ENCODE measurements at places on chromosomes 1 and 21.

GRCh38 chr1:54850737-54851136 is 36.3 kb downstream of the DHCR24 start:
- no peak for DNase-seq

GRCh38 chr1:158931055-158931737 is at the start of gene PYHIN1:
PYHIN1 (plus strand) TSS chr1:158931552; CDS start chr1:158936911, 5,359 bp downstream.
- DNase-seq: peak; percentile 25

GRCh38 chr1:232891656-232892317 is 58.6 kb upstream of the NTPCR start:
- DNase-seq: no peak

GRCh38 chr1:155064832-155065429 is 1.4 kb downstream of the EFNA4 start:
- no peak for DNase-seq

DNA sequence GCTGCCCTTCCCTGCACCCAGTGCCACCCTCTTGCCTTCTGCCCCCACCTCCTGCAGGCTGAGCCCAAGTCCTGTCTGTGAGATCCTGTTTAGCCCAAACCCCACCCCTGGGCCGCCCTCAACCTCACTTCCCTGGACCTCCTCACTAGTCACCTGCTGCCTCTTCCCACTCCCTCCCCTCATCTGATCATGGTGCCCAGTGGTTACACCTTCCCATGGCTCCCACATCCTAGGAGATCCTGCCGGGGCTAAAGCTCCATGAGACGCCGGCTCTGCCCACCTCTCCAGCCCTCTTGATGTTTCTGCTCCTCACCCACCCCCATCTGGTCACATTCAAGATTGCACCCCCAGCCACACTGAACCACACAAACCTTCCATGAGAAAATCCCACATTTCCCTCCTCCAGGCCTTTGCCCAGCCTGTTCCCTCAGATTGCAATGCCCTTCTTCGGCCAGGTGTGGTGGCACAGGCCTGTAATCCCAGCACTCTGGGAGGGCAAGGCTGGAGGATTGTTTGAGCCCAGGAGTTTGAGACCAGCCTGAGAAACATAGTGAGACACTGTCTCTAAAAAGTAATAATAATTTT is 17.0 kb downstream of the TTC39A start:
- no peak for DNase-seq

DNA sequence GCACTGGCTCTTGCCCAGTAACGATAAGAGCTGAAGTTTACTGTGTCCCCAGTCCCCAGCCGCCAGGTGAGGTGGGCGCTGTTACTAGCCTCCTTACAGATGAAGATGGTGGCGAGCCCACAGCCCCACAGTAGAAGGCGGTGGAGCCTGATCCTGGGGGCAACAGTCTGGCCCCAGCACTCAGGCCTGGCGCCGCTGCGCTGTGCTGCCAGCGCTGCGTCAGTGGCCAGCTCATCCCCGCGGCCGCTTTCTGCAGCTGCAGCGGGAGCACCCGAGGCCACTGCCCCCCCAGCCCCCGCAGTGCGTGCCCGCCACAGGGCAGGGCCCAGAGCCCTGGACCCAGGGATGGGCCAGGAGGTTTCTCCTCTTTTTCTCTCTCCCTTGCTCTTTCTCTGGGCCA is 13.3 kb downstream of the H6PD start:
- DNase-seq: no peak

DNA sequence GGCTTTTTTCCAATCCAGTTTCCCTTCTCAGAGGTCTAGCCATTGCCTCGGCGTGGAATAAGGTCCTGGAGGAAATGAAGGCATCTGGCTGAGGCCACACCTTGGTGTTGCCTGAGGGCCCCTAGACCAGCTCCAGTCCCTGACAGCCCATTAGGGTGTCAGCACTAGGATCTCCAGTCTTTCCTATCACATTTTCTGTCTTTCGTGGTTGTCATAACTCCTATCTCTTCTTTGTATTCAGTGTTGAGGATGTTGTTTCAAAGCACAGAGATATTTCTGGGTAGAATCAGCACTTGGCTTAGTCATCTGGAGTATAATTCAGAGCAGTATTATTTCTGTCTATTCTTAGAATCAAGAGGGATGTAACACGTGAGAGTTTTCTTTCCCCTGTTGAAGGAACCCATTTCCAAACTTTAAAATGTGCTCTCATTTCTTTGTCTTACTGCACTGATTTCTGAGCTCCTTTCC is 844.3 kb downstream of the KCNT2 start:
- no peak for DNase-seq

DNA sequence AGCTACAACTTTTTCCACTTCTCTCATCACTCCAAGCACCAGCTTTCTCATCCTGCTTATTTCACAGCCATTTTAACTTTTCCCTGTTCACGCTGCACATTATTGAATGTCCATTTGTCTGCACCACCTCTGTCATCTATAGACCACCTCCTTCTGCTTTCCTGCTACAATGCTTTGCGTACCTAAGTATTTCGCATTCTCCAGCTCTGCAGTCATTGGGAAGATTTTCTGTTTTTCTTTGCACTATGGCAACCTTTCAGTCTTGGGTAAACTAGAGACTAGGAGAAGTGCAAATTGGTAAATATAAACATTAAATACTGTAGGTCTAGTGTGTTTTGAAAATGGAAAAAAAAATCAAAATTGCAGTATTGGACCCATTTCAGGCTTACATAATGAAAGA is 835 bp downstream of the CCDC30 start:
- DNase-seq: no peak

GRCh38 chr1:154971341-154971998 is 923 bp upstream of the SHC1 start:
- no peak for DNase-seq

DNA sequence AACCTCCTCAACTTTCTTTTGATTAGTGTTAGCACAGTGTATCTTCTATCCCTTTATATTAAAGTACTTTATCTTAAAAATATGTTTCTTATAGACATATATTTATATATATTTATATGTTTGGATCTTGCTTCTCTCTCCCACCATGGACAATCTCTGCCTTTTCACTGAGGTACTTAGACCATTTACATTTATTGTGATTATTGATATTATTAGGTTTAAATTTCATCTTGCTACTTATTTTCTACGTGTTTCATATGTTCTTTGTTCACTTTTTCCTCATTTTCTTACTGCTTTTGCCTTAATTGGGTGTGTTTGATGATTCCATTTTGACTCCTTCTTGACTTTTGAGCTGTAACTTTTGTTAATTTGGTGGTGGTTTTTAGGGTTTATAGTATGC is 70.7 kb downstream of the POFUT2 start:
- DNase-seq: no peak

GRCh38 chr1:22118291-22118992 is 24.5 kb downstream of the WNT4 start:
- no peak for DNase-seq

DNA sequence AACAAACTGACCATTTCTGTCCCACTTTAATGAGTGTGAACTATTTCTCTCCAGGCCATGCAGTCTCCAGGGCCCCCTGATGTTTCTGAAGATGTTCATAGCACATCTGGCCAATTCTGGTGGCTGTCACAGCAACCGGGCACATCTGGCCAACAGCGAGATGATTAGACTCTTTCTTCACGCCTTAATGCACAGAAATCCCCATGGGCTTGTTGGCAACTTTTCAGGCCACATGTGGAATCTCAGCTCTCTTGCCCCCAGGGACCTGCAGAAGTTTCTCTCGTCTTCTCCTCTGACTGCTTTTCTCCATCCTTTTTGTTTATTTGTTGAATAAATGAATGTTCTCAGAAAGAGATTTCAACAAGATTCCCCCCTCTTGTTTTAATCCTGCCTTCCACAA is 71.2 kb upstream of the HMGB4 start:
- DNase-seq: no peak

GRCh38 chr1:23444104-23444533 is 19.6 kb upstream of the TCEA3 start:
- DNase-seq: no peak

DNA sequence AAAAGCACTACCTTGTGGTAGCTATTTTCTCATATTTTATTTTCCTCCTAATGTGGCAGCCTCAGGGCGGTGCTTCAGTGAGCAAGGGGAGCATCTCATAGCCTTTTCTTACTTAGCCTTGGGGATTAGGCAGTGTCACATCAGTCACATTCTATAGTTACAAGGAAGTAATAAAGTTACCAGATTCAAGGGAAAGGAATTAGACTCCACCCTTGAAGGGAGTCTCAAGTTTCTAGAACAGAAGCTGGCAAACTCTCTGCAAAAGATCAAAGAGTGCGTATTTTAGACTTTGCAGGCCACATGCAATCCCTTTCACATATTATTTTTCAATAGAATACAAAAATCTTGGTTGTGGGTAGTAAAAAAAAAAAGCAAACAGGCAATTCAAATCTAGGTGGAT is 350.4 kb downstream of the AMY1C start:
- DNase-seq: no peak

DNA sequence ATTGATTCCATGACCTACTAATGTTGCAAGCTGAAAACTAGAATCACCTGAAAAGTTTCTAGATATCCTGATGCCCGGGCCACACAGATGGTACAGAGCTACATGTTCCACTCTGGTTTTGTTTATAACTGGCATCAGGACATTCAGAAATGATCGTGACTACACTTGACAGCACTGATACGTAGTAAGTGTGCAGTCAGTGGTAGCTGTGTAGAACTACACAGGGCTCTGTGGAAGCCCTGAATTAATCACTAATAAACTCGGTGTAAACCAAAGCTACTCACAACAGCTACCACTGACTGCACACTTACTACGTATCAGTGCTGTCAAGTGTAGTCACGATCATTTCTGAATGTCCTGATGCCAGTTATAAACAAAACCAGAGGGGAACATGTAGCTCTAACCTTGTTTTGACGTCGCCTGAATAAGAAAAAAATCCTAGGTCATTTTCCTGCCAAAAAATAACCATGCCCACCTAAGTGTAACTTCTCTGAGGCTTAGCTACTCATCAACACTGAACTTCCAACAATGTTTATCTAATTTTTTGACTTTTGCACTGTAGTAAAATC is 149.7 kb downstream of the TGFBR3 start:
- DNase-seq: no peak

- DNase-seq: no peak
Measured at GRCh38 chr21:36491209-36491910, 11.4 kb upstream of the CLDN14 start.

- DNase-seq: no peak
Measured at GRCh38 chr1:69707103-69707502, 139.4 kb downstream of the LRRC7 start.

GRCh38 chr1:71861022-71861421 is 421.3 kb downstream of the NEGR1 start:
- peak; percentile 70 for DNase-seq

DNA sequence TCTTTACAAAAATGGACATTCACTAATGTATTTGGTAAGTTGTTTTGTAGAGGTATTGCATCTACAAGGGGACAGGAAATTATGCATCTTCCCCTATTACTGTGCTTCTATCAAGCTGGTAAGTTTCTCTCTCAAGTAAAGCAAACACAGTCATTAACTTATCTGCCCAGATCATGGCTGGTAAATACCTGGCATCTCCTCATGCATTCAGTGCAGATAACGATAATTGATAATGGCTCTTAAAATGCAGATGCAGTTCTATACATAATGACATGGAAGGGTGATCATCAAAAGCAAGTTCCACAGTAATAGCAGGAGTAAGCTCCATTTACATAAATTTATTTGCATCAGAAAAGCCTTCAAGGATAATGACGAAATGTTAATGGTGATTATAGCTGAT is 122.4 kb downstream of the SIPA1L2 start:
- DNase-seq: no peak

DNA sequence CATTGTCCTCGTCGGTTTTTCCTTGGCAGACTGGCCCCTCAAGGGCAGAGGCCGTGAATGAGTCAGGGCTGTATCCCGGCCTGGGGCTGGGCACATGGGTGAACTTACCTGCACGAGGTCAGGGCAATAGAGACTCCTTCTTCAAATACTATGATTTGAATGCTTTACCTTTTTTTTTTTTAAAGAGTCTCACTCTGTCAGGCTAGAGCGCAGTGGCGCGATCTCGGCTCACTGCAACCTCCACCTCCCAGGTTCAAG is 5.0 kb downstream of the LAPTM5 start:
- DNase-seq: no peak

DNA sequence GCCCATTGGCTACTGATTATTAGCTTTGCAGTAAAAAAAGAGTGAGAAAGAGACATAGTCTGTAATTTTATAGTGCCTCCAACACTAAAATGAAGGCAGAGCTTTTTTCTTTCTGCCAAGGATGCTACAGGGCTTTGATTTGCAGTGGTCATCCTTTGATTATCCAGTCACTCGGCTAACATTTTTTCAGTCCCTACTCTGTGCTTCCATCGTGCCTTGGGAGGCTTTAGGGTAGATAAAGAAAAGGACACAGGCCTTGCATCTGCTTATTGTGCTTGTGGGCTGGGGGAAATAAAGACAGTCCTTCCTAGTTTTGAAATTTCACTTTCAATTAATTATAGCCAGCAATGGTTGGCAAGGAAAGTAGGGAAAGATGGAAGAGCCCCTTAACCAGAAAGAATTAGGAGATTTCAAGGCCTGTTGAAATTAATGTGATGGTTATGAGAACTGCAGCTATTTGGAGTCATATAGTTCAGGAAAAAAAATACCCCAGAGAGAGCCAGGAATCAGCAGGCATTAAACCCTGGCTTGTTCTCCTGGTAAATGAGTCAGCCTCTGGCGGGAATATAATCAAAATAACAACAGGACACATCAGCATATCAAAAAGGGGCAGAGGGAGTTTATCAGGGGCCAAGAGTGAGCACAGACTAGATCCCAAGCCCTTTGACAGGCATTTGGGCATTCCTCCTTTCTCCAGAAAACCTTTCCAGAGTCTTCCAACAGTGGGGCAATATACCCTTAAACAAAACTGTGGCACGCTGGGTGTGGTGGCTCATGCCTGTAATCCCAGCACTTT is 27.4 kb downstream of the CACHD1 start:
- no peak for DNase-seq

- peak; percentile 84 for DNase-seq
Measured at GRCh38 chr1:96309783-96310182, 411.8 kb upstream of the PTBP2 start.
